ENCODE measurements at places on chromosomes 3 and 15. TPM values are rescaled to one million over a fixed set of nuclear protein-coding genes. Genes with fewer than 3 reads are reported as not detected.

DNA sequence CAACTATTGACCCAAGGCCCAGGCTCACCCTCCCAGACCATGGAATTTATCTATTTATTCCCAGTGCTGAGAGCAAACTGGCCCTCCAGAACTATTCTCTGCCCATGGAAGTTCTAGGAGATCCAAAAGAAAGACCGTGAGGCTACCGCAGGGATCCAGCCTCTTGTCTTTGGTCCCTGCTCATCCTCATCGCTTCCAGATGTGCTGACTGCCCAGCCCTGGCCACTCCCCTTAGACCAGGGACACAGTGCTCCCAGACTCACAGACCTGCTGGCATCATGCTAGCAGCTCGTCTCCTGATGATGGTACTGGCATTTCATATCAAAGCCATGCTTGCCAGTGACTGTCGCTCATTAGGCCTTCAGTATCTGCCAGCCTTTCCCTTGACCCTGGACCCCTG is 405.7 kb upstream of the PPP2R3A start:
- DNase-seq: no peak

The KBTBD8 gene
- total RNA-seq: 44.6 TPM

DNA sequence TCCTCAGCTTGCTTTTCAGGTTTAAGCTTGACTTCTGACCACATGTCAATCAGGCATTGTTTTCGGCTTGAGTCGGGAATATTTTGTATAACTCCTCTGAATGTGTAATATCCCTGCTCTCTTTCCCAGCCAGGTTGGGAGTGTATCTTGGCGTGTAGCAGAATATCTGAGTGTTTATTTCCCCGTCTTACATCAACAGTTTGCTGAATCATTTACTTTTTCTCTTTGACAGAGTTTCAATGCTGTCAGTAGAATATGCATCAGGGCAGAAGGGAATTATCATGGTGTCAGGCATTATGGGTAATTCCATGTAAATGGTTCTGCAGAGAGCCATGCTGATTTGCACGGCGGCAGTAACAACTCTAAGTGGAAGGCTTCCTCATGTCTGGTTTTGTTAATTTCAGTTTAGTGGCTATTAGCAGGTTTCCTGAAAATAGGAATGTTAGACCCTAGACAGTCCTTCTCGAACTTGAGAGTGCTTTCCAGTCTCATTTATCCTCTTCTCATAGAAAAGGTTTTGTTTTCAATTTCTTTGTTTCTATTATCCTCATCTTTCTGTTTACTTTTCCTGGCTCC is 566.3 kb downstream of the AGBL1 start:
- no peak for DNase-seq

- no peak for DNase-seq
Measured at GRCh38 chr3:55373423-55373822, 113.7 kb downstream of the WNT5A start.

GRCh38 chr15:89772932-89773583 is 3.1 kb upstream of the MESP2 start:
- DNase-seq: no peak

GRCh38 chr3:140927279-140928069 is 14.2 kb upstream of the SLC25A36 start:
- DNase-seq: no peak

Data from activated T-cell treated with anti-CD3 and anti-CD28 coated beads, Interleukin-2, amount 50 U/mL, for 4 hours (primary cell).